ENCODE measurements at places on chromosomes 5 and 9.

DNA sequence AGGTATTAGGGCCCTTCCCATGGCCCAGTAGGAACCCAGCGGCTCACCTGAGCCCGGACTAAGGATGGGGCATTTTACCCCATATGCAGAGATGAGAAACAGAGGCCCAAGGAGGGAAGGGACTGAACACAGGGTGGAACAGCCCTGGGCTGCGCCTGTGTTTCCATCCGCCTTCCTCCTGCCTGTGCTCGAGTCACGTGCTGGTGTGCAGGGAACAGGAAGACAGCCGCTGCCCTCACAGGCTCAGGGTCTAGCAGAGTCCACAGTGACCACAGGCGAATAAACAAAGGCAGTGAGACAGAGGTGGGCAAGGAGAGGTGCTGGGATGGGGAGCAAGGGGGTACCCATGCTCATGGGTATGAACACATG lies 129.4 kb downstream of the C9orf50 start:
- no peak for DNase-seq

DNA sequence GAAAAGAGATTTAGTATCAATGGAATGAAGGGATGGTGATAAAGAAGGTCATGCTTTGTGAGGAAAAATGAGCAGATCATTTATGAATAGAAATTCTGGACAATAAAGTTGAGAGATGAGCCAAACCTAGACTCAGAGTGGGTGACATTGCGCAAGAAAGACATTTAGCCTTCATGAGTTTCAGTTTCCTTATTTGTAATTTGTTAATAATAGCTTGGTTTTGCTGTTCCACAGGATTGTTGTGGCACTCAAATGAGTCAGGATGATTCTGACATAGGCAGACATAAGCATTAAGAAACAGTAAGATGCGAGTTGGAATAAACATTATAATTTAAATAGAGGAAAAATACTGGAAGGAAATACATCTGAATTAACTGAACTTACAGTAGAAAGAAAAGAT lies 34.8 kb downstream of the ITGA2 start:
- peak; percentile 43 for DNase-seq

GRCh38 chr9:124762633-124763032 lies 8.5 kb downstream of the NR6A1 start:
- DNase-seq, result no peak

GRCh38 chr9:126390923-126391322 lies 64.3 kb downstream of the MVB12B start:
- DNase-seq, result no peak

DNA sequence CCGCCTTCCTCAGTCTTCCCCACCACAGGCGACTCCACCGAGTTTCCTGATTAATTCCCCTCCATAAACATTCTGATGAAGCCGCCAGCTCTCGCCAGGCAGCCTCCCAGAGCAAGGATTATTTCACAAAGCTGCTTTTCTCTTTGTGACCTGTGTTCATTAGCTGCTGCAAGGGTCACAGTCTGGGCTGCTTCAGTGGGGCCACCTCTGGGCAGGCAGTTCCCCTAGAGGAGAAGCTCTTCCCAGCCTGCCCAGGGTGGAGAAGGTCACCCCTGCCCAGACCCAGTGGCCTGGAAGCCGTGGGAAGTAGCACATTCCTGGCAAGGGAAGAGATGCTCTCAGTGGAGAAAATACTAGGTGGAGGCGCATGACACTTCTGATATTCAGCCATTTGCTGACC lies 58.4 kb upstream of the RAPGEF1 start:
- no peak for DNase-seq

- no peak for DNase-seq
These were observed 7.2 kb upstream of the LMNB1 start for GRCh38 chr5:126769703-126770102.

DNA sequence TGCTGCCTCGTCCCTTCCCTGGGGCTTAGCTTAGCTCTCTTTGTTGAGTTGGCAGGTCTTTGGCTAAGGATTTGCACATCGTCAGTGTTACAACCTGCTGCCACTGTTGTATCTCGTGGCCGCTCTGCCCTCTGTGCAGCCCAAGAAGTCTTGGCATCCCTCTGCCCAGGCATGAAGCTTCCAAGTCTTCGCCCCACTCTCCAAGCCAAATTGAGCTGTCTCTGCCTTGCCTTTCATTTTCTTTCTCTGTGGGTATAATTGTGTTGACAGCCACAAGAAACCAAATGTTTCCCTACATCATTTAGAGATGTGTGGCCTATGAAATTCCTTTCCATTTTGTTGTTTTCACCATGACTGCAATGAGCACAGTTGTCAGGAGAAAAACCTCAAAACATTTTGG lies 29.6 kb upstream of the MED27 start:
- DNase-seq, result no peak

DNA sequence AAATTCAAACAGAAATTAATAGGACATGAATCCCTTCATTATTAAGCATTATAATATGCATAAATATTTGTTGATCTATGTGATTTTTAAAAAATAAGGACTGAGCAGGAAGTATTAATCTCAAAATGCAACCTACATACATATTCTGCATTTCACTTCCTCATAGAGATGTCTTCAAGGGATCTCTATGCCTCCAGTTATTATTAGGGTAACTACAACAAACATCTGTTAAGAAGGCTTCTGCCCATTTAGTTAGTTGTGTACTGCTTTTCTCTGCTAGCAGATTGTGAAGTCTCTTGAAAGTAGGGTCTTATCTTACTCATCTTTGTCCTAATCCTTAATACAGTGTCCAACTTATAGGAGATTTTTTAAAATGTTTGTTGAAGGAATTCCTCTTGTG lies 414.1 kb downstream of the ACTL7B start:
- no peak for DNase-seq

DNA sequence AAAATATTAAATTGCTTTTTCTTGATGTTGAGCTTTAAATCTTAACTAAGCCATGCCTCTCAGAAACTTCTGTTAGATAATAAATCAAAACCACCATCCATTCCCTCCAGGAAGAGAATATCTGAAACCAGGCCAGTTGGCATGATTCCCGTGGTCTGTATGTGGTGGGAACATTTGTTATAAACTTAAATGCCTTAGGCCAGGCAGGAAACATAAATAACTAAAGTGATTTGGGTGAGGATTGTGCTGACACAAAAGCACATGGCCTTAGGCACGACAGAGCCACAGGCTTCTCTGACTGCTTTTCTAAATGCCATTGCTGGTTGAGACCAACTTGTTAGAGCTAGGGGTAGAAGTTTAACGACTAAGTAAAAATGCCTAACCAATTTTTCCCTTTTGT lies 255.9 kb downstream of the GABRG2 start:
- DNase-seq, result no peak

- no peak for DNase-seq
These were observed 273.1 kb downstream of the KIAA0825 start for GRCh38 chr5:94345257-94345656.

DNA sequence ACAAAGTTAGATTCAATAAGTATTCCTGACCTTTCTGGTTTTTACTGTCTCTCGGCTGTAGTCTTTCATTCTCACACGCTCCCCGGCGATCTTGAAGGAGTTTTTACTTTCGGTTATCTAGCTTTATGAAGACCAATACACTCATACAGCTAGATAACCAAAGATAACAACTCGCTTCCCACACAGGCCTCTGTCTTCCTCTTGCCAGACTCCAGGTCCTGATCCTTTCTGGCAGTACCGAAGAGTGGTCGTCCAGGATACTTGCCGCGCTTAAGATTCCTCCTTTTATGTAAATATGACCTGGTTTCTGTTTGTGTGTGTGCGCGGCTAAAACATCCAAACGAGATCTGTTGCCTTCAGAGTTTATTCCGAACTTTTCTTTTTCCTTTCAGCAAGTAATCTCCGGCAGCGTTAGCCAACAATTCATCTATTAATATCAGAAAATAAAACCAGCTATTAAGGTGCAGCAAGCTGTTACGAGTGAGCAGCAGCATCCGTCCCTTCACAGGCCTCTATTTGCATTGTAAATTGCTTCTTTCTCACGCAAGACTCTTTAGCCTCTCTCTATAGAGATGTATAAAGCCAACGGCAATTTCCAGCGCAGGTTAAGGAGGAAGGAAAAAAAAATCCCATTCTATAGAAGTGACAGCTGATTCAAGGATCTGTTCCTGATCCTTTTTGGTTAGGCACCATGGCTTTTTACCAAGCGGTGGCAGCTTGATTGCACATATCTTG lies 216.1 kb downstream of the MEF2C start:
- peak; percentile 59 for DNase-seq

DNA sequence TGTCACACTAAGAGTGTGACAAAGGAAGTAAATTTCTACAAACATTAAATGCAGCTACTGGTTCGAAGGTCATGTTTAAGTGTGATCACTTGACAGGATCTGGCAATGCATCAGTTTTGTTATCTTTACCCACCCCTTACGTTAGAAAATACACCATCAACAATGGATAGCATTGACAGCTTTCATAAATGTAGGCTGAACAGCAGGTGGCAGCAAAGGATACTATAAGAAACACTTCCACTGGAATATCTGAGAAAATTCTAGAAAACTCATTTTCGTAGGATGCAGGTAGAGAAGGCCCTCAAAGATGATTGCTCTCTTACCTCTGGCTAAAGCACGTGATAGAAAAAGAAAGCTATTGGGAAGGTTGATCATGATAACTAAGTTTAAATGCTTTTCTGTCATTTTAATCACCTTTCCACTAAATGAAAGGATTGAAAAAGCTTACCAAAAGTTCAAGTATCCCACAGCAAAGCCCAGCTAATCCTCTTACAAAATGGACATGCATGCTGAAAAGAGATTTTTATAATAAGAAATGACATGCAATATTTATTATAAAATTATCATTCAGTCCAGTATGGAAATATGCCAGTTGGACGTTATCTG lies 292.5 kb downstream of the PARP8 start:
- peak; percentile 42 for DNase-seq

- DNase-seq, result no peak
These were observed 75.0 kb upstream of the TRIO start for GRCh38 chr5:14068136-14068535.

GRCh38 chr5:36496471-36496870 lies 109.9 kb upstream of the SLC1A3 start:
- DNase-seq, result no peak

- DNase-seq, result no peak
These were observed 120.9 kb downstream of the SSBP2 start for GRCh38 chr5:81629986-81630385.

- DNase-seq, result no peak
These were observed 426.3 kb upstream of the TLE4 start for GRCh38 chr9:79145442-79145841.

Measured in GM12865 (cell line).